Activated CD8-positive, alpha-beta memory T cell treated with anti-CD3 and anti-CD28 coated beads, Interleukin-2, amount 50 U/mL, for 4 hours (primary cell): ENCODE measurements at places on chromosomes 5 and 9.
A peak's percentile ranks its signal among the peaks of the same experiment; 100 is the strongest.

- no peak for DNase-seq
These were observed 128.1 kb downstream of the STARD4 start for GRCh38 chr5:111384220-111384619.

DNA sequence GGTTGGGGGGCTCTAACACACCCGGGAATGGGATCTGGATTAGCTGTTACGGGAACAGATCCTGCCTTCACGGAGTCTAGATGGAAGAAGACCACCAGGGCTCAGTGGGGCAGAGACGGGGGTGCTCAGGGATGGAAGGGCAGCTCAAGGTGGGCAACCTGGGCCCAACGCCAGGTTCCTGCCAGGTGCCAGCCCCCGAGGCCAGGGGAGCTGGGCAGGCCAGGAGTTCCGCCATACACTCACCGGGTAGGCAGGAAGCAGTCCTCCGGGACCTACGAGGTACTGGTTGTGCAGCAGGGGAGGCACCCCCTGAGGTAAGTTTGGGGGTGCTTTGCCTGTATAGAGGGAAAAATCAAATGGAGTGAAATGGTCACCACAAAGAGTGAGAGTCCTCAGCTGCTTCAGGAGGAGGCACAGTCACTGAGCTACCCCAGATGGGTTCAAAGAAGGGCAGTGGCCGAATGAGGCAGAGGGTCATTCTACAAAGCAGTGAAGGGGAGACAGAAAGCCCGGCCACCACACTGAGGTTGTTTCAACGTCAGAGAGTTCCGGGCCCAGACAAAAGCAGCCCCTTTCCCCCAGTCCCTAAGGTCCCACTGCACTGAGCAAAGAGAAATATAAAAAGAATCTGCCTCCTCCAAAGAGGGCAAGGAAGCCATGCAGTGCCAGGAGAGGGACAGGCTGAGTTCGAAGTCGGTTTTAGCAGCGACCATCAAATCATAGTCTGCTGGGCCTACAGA lies 110.0 kb downstream of the UBE2R2 start:
- no peak for DNase-seq

DNA sequence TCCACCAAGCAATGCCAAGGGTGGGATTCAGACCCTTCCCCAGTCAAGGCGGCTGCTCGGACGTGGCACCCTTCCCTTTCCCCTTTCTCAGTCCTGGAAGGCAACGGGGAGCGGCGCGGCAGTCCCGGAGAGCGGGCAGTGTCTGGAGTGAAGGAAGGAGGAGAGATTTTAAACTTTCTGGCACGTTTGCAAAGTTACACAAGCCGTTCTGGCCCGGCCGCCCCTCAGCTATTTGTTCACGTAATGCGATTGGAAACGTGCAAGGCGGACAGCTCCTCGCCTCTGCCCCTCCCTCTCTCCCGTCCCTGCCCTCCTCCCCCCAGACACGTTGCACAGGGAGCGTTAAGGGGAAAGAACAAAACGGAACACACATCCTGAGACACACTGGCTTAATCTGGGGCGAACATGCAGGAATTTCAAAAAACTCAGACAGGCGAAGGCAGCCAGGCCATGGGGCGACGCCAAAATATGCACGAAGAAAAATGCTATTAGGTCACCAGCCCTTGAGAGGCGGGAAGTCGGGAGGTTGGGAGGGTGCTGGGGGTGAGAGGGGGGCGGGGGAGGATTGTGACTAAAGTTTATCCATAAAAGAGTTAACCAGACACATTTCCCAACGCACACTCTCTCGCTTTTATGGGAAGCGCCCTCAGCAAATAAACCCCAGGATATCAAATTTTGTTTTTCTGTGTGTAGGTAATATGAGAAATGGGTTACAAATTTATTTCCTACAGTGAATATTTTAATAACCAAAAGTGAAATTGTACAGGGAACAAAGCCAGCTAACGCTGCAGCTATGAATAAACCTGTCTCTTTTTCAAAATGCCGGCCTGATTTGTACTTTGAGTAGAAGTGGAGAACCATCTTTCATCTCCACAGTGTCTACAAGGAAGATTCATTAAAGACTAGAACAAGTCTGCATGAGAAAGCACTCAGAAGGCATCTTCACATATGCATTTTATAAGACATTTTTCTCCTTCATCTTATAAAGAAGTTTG lies at the start of gene LOX:
TSS of gene LOX (minus strand) at position 144 of the 995 bp plus-strand sequence. CDS start 274 bp downstream, outside the sequence.
- DNase-seq: no peak

- no peak for DNase-seq
These were observed 38.8 kb upstream of the ANXA2R start for GRCh38 chr5:43078956-43079355.

- no peak for DNase-seq
These were observed 10.3 kb downstream of the PTPA start for GRCh38 chr9:129121483-129121882.

GRCh38 chr5:180093651-180094382 lies 22.3 kb upstream of the RNF130 start:
- no peak for DNase-seq

GRCh38 chr5:10528056-10528816 lies 35.6 kb upstream of the ANKRD33B start:
- DNase-seq: no peak

DNA sequence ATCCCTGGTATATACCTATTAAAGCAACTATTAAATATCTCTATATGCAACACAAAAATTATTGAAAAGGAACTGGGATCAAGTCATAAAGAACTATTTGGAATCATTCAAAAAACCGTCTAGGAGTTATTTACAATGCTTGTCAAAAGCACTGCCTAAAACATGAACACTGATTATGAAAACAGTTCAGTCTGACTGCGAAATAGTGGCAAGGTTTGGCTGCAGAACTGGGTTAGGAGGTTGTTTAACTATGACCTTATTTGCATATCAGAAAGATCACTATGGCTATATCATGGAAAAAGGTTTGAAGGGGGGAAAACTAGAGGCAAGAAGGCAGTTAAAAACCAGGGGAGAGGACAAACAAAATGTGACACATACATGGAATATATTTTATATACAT lies 12.0 kb downstream of the FBXW2 start:
- no peak for DNase-seq

GRCh38 chr5:55936100-55936693 lies 58.6 kb downstream of the IL6ST start:
- DNase-seq: peak; percentile 78

DNA sequence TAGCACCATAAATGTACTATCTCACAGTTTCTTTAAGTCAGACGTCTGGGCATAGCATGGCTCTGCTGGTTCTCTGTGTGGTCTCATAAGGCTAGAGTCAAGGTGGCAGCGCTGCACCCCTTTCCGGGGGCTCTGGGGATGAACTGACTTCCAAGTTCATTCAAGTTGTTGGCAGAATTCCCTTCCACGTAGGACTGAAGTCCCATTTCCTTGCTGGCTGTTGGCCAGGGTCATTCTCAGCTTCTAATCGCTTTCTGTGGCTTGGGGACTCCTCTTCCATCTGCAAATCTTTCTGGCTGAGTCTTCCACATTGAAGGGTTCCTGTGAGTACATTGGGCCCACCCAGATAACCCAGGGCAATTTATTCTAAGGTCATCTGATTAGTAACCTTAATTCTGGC lies 211.0 kb downstream of the AGTPBP1 start:
- no peak for DNase-seq

GRCh38 chr9:127233550-127233949 lies 31.0 kb upstream of the GARNL3 start:
- DNase-seq: no peak

GRCh38 chr5:134006115-134006514 lies 1.3 kb upstream of the VDAC1 start:
- DNase-seq: no peak

GRCh38 chr5:59799668-59800346 lies 93.7 kb downstream of the PDE4D start:
- DNase-seq: no peak

DNA sequence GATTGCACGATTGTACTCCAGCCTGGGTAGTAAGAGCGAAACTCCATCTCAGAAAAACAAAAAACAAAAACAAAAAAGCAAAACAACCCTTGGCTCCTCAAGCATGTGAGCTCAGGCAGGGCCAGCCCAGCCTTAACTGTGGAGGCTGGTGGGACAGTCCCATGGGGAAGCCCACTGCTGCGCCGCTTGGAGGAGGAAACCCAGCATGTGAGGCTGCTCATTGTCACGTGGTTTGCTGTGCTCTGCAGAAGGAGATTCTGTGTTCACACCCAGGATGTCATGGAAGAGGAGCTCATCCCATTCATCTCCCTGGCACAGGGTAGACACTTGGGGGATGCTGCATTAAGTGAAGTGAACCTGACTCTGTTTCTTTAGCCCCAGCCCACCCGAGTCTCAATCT lies 4.0 kb downstream of the ZBED3 start:
- DNase-seq: no peak

GRCh38 chr5:43152946-43153345 lies 32.2 kb downstream of the ZNF131 start:
- no peak for DNase-seq

GRCh38 chr9:121105531-121105930 lies 30.8 kb downstream of the CNTRL start:
- no peak for DNase-seq

DNA sequence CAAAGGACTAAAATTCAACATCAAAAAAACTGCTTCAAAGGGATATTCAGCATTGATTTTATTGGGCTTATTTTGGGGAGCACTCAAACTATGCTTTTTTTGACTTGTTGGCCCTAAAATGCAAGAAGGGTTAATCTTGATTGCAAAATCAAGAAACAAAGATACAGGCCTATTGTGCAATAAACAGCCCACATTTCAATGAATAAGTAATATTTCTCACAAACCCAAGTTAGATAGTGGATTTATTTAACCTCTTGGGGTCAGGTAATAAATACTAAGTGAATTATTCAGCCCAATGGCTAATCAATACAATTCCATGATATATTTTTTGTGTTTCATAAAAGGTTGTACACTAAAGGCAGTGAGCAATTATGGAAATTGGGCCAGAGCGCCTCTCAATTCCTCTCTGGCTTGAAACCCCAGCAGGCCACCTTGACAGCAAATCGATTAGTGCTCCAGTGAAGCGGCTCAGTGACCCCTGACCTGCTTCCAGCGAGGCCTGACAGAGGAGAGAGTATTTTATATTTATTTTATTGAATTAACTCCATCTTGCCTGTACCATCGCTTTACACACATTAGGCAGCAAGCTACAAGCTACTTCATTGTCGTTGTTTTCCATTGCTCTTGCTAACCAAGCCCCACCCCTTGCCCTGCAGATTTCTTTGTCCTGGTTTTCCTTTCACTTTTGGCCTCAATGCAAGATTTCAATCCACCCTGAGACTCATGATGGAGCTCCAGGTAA lies 65.5 kb downstream of the EBF1 start:
- DNase-seq: no peak

DNA sequence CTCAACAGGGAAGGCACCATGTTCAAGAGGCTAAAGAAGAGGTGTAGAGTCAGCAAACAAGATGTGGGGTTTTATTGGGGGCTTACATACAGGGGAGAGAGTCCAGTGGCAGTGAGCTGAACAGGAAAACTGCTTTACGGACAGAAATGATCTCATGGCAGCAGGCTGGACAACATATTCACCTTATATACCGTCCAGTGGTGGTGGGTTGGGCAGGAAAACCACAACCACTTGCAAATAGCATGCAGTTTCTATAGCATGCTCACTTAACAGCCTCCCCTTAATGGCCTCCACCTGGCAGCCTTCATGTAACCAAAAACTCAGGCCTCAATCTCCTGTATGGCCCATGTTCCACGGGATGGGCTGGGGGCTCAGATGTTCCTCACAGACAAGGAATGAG lies 5.4 kb downstream of the TNFSF8 start:
- DNase-seq: no peak
